ENCODE measurements at places on chromosomes 3 and 15. TPM values are rescaled to one million over a fixed set of nuclear protein-coding genes. Genes with fewer than 3 reads are reported as not detected.

COPB2 gene
- 92.2 TPM for total RNA-seq

FAM81A gene
- total RNA-seq = 0.38 TPM

CASR gene
- total RNA-seq = not detected

DNA sequence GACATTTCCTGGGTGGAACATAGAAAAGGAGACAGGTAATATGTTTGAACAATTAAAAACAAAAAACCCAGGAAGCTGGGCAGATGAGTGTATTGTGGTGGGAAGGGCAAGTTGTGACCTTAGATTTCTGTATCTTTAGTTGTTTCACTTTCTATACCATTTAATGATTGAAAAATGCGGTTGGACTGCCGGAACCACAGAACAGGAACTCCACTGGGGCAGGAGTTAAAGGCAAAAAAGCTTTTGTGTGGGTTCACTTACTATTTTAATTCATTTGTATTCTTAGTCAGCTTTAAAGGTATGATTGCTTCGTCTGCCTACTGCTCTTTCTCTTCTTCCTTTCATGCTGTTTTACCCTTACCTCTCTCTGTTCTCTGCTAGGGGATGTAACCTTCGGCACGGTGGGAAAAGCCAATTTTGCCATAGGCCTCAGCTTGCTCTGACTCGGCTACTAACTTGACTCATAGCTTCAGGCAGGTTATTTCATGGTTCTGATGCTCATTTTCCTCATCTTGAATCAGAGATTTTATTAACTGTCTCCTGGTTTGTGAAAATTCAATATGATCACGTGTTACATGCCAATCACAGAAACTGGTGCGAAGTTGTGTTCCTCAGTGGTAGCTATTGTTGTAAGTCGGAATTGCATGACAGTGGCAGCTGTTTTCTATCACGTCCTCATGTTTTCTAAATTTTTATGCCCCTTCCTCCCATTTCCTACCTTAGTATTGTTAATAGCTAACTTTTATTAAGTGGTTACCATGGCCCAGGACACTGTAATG, 1.6 kb upstream of the MCTP2 start:
- DNase-seq = no peak

- no peak for DNase-seq
These were observed 7.9 kb downstream of the ANP32A start for GRCh38 chr15:68812597-68813431.

SLC6A20 gene
- 0.38 TPM for total RNA-seq

CCDC54 gene
- not detected for total RNA-seq

- no peak for DNase-seq
These were observed 43.7 kb downstream of the STAG1 start for GRCh38 chr3:136708333-136708985.

DZIP1L gene
- total RNA-seq = 14.6 TPM

MNS1 gene
- not detected for total RNA-seq

DNA sequence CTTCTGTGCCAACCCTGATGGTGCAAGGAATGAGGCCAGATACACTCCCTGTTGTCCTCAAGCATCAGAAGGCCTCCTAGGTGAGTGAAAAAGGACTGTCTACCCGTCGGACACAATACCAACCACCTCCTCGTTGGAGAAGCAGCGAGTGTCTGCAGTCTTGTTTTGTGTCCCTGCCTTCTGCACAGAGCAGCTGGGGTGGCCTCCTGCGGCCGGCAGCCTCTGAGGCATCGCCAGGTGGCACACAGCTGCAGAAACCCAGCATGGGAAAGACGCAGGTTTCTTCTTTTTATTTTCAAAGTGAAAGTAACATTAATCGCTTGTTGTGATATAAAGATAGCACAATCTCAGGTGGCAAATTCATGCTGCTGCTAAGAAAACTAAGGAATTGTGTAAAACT, 509.9 kb downstream of the OCA2 start:
- DNase-seq = no peak

DNA sequence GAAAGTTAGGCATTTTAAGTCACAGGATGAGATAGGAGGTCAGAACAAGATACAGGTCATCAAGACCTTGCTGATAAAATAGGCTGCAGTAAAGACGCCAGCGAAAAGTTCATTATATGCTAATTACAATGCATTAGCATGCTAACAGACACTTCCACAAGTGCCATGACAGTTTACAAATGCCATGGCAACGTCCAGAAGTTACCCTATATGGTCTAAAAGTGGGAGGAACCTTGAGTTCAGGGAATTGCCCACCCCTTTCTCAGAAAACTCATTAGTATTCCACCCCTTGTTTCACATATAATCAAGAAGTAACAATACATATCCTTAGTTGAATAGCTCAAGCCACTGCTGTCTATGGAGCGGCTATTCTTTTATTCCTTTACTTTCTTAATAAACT, 92.7 kb upstream of the PLXND1 start:
- DNase-seq = no peak

- DNase-seq = no peak
These were observed 51.5 kb upstream of the MYZAP start for GRCh38 chr15:57540211-57540610.

- DNase-seq = no peak
These were observed 411.5 kb upstream of the MCTP2 start for GRCh38 chr15:93819826-93820225.

- no peak for DNase-seq
These were observed 48.0 kb downstream of the EEFSEC start for GRCh38 chr3:128201158-128201755.

- no peak for DNase-seq
These were observed 24.4 kb upstream of the RAP2B start for GRCh38 chr3:153137626-153138025.

PRICKLE2 gene
- total RNA-seq = 74.6 TPM

SMCO1 gene
- total RNA-seq = not detected

THAP10 gene
- 3.5 TPM for total RNA-seq

GRCh38 chr3:112514527-112515128, 15.4 kb upstream of the BTLA start:
- DNase-seq = no peak

- no peak for DNase-seq
These were observed 413.9 kb downstream of the EPHA3 start for GRCh38 chr3:89521328-89521727.

DNA sequence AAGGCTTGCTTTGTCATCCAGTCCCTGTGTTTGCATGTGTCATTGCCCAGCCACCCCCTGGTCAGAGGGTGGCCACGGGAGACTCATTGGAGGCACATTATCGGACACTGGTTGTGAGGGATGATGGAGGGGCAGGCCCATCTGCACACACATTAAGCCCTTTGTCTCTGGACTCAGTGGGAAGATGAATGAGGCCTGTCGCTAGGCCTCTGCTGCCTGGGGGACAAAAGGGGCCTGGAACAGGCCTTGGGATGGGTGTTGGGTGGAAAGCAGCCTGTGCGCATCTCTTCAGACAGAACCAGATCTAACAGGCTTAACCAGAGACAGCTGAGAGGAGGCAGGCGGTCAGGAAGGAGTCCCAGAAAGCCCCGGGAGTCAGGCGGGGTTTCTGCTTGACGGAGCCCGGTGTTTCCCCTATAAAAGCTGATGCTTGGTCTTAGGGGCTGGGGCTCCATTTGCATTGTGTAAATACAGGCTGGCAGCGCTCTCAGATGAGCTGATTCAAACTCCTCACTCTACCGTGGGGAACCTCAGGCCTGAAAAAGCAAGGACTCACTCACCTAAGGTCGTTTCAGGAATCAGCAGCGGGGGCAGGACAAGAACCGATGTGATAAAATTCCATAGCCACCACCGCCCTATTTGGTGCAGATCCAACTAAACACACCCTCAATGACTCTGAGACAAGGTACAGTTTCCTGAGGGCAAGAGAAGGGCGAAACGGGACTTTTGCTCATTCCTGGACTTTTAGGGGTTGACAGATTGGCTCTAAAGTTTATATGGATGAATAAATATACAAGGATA, 17.1 kb upstream of the SKIC8 start:
- DNase-seq = no peak

DNA sequence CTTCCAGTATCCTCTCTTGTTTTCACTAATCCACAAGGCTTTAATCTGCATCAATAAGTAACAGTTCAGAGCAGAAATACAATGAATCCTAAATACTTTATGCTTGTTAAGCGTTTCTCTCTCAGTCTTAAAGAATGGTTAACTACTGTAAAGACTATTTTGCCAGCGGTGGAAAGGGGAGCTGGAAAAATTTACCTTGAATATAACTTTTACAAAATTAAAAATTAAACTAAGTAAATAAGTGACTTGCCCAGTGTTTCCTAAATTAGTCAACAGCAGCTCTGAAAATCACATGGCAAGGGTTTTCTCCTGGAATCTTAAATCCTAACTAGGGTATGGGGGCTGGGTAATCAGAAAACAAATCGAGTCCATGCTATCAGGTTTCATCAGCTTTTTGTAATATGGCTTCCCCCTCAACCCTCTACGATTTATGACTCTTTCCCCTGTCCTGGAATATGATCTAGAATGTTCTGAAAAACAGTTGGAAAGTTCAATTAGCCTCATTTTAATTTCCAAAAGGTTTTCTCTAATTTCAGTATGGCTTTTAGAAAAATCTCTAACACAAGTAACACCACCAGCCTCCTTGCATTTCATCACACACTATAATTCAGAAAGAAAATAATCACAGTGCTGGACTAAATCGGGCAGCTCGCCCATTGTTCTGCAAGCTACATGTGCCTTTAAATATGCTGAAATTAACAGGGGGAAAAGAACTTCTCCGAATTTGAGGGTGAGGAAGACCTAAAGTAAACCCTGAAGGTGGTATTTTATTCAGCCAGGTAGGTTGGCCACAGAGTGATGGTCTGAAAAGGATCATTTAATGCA, 133.5 kb downstream of the ADAMTS9 start:
- DNase-seq = no peak

Measured in omental fat pad (tissue), 4 donors.